ENCODE measurements at places on chromosomes 7 and 10.
A peak's percentile ranks its signal among the peaks of the same experiment; 100 is the strongest.

- DNase-seq = no peak
Measured at GRCh38 chr10:43796781-43797180, 148.1 kb upstream of the ZNF32 start.

GRCh38 chr10:101781984-101782810, 1.0 kb downstream of the NPM3 start:
- peak; percentile 3 for DNase-seq

GRCh38 chr7:139992353-139993044, 70.3 kb downstream of the PARP12 start:
- DNase-seq = no peak

DNA sequence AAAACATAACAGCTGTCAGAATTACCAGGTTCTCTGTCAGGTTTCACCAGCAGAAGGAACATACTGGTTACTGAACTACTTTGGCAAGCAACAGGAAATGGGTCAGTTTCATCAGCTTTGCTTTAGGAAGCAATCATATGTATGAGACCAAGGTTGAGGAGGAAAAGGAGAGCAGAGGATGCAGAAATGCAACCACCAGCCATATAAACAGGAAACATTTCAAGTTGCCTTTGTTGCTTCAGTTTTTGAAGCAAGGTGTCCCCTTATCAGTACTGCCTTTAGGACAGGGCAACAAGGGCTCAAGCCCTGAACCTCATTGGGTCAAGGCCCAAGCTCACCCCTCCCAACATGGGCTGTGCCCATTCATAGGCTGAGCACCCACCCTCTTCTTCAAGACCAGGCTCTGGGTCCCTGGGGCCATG, 10.2 kb downstream of the HIPK2 start:
- no peak for DNase-seq

DNA sequence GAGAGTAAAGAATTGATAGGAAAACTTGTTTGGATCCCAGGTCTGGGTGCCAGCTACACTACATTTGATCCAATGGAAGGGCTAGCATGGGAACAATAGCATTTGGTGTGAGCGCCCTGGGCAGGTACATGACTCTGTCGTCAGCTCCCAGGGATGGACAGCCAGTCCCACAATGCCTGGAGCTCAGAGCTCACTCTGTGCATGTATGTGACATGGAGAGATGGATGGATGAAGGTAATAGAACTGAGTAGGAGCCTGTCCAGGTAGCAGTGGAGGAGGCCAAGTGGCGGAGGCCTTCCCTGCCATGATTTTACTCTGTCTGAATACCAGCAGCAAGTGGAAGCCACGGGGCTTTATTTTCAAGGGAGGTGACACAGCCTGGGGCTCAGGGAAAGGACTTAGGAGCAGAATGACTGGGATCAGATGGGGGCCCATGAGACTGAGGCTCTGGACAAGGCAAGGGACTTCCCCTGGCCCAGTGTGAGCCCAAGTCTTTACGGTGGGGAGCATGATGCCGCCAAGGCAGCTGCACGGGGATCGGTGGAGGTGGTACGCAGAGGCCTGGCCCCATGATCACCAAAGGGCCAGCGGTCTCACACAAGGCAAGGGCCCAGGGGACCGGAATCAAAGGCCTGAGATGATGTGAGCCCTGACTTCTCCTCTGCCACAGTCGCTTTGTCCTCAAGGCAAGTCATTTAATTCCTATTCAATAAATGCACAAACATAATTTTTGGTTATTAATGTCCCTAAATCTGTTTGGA, 5.9 kb downstream of the PTPRE start:
- no peak for DNase-seq

- no peak for DNase-seq
Measured at GRCh38 chr10:117631276-117632145, 89.0 kb downstream of the EMX2 start.

GRCh38 chr7:37526623-37527022, 78.0 kb upstream of the ELMO1 start:
- DNase-seq = no peak

DNA sequence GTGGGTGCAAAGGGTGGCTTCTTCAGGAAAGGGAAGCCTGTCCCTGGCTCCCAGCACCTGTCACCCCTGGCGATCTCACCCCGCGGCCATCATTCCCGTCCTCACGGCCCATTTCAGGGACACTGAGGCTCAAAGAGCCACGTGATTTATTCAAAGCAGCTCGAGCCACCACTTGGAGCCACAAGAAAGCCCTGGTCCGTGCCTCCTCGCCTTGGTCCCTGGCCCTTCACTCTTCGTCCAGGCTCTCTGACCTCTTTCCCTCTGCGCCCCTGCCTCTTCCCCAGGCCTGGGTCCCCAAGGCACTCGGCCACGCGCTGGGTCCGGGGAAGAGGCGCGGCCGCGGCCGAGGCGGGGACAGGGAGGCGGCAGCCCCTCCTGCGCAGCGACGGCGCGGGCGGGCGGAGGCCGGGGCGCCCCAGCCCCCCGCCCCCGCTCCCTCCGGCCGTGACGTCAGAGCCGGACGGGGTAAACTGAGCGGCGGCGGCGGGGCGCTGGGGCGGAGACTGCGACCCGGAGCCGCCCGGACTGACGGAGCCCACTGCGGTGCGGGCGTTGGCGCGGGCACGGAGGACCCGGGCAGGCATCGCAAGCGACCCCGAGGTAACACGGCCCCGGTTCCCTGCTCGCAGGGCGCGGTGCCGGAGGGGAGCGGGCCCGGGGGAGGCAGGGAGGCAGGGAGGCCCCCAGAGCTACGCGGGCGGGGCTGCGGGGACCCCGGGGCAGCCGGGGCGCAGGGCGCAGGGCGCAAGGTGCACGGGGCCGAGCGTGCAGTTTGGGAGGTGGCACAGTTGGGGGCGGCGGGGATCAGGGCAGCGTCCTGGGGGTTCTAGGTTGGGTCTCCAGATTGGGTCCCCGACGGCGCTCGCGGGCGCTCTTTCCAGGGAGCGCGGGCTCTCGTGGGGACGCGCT, at the start of gene SLC18A2:
Gene SLC18A2 (plus strand): TSS at position 494 of the 909 bp plus-strand sequence. CDS start 580 bp downstream, outside the sequence.
- no peak for DNase-seq

DNA sequence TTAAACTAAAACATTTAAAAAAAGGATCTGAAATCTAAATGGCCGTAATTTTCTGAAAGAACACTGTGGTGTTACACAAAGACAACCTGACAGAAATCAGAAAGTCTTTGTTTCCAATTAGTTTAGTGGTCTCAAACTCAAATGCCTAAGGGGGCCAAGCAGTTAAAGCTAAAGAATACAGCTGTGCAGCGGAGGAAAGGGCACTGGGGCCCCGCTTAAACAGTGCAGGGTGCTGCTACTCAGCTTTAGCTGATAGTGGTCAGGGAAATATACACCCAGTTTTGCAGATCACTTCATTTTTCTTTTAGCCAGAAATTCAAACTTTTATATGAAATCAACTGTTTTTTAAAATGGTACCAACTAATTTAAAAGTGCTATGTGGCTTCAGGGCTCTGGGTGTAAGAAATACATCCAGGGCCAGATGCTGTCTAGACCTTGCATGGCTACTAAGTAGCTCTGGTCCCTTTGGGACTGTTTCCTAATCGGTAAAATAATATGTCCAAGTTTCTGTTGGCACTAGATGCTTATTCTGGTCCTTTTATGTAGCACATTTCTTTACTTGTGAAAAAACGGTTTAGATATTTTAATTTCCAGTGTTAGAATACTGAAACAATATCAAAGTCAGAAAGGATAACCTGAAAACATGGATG, 161.8 kb upstream of the LAMB4 start:
- no peak for DNase-seq

- DNase-seq = no peak
Measured at GRCh38 chr7:91957232-91957631, 16.6 kb downstream of the AKAP9 start.

GRCh38 chr7:43470110-43470509, 112.8 kb upstream of the STK17A start:
- no peak for DNase-seq

- DNase-seq = no peak
Measured at GRCh38 chr10:35890676-35891495, 248.8 kb upstream of the FZD8 start.

- DNase-seq = no peak
Measured at GRCh38 chr7:142787034-142787768, 16.4 kb downstream of the PRSS2 start.

DNA sequence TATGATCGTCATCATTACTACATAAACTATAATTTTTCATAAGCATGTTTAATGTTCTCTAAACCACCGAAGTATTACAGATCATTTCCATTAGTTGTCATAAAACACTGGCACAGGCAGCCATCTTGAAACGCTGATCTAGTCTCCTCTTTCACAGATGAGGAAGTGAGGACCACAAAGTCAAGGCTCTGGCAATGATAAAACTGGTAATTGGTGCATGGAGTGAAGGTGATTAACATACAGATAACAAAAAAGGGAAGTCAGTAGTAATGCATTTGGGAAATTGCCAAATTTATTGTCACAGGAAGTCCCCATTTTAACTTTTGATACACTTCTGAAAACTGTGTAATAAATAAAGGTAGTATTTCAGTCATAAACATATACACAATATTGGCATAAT, 49.3 kb downstream of the FBXL13 start:
- no peak for DNase-seq

- no peak for DNase-seq
Measured at GRCh38 chr10:114498413-114499111, 94.3 kb upstream of the AFAP1L2 start.

DNA sequence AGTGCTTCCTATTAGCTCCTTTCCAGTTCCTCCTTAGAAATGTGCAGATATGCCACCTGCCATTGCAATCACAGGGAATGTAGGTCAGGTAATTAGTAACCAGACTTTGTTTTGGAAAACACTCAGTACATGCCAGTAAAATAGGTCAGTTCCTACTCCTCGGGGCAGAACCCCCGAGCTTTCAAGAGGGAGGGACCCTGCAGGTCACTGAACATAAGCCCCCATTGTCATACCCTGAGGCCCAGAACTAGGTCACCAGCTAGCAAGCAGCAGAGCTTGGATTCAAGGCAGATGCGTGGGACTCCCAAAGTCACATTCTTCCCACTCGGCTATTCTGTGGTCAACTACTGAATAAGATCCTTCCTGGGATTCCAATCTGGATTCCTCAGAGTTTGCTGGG, 104.8 kb downstream of the PPP1R3C start:
- DNase-seq = no peak

- DNase-seq = no peak
Measured at GRCh38 chr7:23021596-23021995, 7.7 kb upstream of the HYCC1 start.

DNA sequence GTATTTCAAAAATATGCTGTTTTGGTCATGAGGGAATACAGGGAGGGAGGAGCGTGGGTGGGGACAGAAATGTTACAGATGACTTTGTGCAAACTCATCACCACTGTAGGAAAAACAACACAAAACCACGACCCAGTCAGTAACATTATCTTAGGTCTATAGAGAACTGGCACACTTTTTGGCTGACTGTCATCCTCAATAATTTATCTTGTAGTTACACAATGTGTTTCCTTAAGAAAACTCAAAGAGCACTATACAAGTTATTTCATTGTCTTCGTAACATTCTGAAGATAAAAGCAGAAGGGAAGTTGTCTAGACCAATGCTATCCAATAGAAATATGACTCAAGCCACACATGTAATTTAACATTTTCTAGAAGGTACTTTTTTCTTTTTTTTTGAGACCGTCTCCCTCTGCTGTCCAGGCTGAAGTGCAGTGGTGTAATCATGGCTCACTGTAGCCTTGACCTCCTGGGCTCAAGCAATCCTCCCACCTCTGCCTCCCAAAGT, 16.9 kb upstream of the CDK14 start:
- no peak for DNase-seq

DNA sequence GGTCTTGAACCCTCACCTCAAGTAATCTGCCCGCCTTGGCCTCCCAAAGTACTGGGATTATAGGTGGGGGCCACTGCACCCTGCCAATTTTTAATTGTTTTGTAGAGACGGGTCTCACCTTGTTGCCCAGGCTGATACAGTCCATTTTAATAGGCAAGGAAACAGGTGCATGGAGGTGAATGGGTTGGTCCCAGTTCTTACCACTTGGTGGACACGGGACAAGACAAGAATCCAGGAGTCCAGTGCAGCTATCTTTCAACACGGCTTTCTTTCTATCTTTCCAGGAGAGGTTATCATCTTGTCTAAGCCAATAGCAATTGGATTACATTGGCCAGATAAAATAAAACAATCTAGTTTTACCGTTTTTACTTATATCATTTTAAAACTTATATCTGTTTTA, 23.8 kb downstream of the TCF7L2 start:
- DNase-seq = no peak

DNA sequence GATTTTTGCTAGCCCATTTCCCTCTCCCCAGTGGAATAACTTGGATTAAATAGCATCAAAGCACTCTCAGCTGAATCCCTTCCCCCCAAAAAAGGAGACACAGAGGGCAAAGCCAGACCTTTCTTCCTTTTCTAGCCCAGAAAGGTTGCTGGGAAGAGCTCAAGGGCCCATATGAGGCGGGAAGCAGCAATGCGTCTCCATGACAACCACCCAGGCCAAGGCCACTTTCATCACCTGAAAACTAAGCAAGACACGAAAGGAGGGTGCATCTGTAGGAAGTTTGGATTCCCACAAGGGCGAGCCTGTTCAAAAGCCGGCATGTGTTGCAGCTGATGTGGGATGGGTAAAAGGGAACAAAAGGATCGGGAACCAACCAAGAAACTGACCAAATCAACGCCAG, 229.1 kb downstream of the PLXNA4 start:
- DNase-seq = no peak

- no peak for DNase-seq
Measured at GRCh38 chr10:34200355-34200901, 614.7 kb downstream of the PARD3 start.

DNA sequence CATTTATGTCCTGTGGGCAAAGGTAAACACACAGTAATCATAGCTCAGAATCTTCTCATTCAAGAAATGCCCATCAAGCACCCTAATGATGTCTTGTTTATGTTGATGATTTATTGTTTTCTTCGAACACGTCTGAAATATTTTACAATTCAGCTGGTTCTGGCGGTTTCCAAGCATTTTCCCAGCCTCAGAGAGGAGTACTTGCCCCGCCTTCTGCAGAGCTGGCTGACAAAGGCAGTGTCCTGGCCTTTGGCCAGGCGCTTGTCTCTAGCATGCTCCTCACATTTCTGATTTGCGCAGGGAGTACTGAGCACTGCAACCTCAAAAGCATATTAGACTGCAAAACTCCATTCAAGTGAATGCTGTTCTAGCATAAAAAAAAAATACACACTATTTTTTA, 314.2 kb upstream of the GNAI1 start:
- peak; percentile 53 for DNase-seq

DNA sequence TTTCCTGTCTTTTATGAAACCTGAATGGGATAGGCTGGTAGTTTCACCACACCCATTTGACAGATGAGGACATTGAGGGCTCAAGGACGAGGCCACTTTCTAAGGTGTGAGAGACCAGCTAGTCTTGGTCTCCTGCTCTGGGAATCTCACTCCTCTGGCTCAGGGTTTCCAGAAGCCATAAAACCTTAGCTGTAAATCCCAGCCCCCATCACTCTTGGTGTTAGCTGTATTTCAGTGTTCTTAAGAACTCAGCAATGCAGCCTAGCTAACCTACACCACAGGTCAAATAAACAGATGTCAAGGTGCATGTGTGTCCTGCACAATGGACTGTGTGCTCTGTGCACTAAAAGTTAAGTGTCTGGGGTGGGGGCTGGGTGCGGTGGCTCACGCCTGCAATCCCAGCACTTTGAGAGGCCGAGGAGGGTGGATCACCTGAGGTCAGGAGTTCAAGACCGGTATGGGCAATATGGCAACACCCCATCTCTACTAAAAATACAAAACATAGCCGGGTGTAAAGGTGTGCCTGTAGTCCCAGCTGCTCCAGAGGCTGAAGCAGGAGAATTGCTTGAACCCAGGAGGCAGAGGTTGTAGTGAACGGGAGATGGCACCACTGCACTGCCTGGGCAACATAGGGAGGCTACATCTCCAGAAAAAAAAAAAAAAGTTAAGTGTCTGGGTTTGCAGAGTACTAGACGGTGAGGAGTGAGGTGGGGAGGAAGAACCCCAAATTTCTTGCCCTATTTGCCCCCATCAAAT, 567 bp upstream of the EPO start:
- peak; percentile 33 for DNase-seq

- DNase-seq = no peak
Measured at GRCh38 chr10:59985639-59986038, 79.3 kb upstream of the CCDC6 start.
